T-helper 1 cell (primary cell): ENCODE measurements at places on chromosomes 4 and X.
A peak's percentile ranks its signal among the peaks of the same experiment; 100 is the strongest.

GRCh38 chr4:41734371-41734770, 14.2 kb downstream of the PHOX2B start:
- no peak for DNase-seq

DNA sequence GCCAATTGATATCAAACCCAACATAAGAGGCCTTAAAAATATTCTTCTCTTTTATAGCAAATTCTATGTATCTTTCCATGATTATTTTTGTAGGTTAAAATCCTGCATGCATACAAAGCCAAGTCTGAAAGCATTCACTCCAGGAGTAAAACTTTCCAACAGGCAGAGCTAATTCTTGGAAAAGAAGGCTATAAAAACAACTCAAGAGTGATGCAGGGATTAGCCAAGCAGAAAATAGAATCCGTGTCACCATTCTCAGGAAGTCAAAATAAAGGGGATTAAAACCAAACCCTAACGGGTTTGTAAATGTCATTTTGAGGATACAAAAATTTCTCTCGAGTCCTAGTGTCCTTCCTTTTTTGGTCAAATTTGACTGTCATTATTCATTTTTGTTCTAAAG, 412.4 kb downstream of the DMD start:
- DNase-seq, result no peak

GRCh38 chr4:3374011-3374645, 67.6 kb upstream of the HGFAC start:
- no peak for DNase-seq

DNA sequence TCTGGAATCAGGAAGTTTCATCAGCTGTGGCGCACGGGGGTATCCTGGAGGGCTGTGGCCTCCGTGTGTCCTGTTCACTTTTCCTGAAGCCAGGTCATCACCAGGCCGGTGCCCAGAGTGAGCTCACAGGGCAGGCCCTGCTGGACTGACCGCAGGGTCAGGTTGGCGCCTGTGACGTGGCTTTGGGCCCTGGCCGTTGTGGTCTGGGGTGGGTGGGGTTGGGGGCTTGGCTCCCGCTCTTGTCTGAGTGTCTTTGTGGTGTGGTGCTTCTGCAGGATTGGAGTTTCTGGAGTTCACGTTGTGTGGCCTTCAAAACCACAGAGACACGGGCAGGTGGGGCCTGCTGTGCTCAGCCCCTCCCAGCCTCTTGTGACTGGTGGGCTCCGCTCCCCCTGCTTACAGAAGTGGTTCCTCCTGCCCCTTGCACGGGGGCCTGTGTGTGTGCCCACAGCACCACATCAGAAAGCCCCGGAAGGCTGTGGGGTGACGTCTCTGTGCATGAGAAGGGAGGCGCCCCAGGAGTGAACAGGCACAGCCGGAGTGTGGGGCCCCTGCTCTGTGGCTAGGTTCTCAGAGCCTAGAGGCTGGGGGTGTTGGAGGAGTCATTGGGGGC, 9.5 kb downstream of the RGS12 start:
- peak; percentile 78 for DNase-seq

- no peak for DNase-seq
Observed at GRCh38 chrX:135453381-135453780, 31.6 kb downstream of the SMIM10L2A start.

DNA sequence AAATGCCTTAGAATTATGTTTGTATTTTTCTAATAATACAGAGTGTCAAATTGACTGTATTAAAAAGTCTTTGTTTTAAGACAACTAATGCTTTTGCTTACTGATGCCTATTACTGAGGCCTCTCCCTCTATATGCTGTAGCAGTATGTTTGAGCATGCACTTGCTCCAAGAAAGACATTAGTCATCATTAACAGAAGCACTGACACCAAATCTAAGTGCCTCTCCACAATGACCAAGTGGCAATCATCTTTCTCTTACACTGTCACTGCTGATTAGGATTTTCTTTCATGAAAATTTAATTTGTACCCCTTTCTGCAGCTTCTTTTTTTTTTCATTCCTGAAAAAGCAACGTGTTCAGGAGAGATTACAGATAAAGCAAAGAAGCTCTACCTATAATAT, 11.1 kb upstream of the MAB21L2 start:
- no peak for DNase-seq

DNA sequence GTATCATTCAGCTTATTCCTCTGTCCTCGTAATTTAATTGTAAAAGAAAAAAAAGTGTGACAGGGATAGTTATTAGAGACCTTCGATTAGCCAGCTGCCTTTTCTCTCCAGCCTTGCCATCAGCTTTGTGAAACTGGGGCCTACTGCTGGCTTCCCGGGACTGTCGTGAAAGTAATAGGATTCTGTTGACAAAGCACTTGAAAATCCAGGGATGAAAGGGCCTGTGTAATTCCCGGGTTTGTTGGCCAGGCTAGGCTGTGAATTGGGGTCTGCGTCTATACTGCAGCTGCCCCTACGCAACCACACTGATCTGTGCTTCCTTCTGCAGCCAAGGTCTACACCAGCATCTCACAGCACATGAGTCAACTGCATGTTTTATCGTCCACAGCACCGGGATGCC, 120.4 kb upstream of the SCML1 start:
- DNase-seq, result no peak

DNA sequence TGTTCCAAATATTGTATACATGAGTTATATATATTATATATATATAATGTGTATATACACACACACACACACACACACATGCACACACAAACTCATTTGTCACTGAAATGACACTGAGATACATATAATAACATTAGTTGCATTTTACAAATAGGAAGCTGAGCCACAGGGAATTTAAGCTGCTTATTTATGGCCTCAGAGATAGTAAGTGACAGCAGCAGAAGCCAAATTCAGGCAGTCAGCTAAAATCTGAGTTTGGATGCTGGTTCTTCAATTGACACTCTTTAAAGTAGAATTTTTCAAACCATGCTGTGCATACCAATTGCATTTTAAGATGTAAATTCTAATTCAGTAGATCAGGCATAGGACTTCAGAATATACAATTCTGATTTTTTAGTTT, 163.3 kb upstream of the CTSO start:
- DNase-seq, result no peak

- no peak for DNase-seq
Observed at GRCh38 chr4:41525129-41525528, 12.8 kb upstream of the LIMCH1 start.

DNA sequence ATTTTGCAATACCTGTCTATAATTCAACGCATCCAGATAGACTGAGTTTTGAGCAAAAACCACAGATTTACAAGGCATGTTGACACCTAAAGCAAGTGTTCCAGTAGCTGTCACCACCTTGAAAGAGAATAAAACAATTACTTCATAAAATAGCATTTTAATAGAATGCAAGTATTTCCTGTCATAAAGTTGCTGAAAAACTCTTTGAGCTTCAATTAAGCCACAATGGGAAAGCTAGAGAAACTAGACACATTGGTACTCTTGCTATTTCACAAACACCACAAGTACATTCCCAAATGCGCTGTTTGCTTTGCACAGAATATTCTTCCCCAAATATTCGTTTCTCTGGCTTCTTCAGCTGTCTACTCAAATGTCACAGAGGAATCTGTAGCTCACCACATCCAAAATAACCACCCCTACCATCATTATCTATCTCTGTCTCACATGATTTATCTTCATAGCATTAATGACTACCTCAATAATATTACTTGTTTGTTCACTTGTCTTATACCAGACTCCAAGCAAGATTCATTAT, 70.3 kb downstream of the DDX60 start:
- DNase-seq, result no peak

GRCh38 chr4:179695175-179695574, 2252.9 kb upstream of the AGA start:
- no peak for DNase-seq

DNA sequence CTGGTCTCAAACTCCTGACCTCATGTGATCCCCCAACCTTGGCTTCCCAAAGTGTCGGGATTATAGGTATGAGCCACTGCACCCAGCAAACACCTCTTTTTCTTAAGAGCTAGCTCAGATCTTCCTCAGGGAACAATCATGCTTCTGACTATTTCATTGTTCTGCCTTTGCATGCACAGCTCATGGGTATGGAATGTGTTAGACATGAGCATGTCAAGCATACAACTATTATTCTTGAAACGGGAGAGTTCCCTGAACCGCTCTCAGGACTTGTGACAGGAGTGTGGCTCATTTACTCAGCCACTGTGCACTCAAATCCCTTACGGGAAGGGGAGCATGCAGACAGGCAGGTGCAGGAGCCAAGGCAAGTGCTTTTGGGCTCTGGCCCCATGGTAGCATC, 231.7 kb upstream of the TAPT1 start:
- DNase-seq, result no peak

- no peak for DNase-seq
Observed at GRCh38 chr4:108035691-108036090, 46.0 kb downstream of the HADH start.

DNA sequence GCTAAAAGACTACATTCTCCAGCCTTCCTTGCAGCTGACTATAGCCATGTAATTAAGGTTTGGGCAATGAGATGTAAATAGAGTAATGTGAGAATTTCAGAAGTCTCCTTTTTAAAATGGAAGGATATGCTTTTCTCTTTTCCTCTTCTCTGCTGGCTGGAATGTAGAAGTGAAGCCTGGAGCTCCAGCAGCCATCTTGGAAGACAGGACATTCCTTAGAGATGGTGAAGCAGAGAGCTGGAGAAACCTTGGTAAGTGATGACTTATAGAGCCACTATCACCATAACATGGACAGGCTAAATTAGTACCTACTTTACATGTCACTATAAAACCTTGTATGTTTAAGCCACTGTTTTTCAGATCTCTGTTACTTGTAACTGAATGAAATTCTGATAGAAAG, 48.0 kb downstream of the RASL11B start:
- DNase-seq, result no peak

DNA sequence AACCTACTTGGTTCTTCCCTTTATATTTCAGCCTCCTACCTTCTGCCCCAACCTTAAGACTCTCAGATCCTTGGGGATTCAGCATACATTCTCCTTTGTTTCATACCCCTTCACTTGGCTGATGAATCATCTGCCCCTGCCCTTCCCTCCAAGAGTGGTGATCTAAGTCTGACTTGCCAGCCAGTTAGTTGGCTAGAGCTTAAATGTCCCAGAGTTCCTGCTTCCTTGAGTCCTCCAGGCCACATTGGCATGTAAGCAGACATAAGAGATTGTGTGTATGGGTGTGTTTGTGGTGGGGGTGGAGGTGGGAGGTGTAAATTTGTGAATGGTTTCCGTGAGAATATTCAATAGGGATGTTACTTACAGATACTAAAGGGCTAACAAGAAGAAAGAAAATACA, 3.7 kb upstream of the TEX13D start:
- DNase-seq, result no peak

- no peak for DNase-seq
Observed at GRCh38 chr4:145279122-145279960, 99.0 kb upstream of the OTUD4 start.

GRCh38 chr4:22803512-22803911, 110.8 kb downstream of the GBA3 start:
- DNase-seq, result no peak

DNA sequence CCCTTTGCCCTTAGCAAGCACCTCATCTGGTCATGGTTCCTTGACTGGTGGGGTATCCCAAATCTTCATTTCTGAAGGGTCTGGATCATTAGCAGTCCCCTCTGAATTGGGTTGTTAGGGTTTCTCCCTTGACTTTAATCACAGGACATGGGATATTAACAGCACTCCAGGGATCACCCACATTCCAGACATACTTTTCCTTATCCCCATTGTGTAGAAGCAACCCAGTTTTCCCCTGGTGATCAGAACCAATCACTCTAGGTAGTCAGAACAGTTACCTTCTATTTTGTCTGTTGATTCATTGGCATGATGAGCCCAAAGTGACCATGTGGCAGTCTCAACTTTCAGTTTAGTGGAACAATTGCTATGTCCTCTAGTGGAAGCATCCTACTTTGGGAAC, 29.1 kb upstream of the GRSF1 start:
- DNase-seq, result no peak

DNA sequence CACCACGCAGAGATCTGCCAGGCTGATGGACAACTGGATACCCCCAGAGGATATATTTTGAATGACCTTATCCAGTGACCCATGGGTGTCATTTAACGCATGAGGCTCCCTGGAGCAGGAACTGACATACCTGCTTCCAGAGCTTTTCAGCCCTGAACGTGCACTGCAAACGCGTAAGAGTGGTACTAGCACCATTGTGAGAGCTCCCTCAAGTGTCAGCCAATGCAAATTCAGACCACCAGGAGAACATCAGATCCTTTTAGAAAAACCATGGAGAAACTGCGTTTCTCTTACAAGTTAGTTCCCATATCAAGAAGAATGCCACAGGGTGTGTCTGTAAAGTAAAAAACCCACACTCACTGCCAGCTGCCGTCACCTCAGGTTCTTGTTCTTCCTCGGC, 7.3 kb downstream of the TREX2 start:
- no peak for DNase-seq

- no peak for DNase-seq
Observed at GRCh38 chr4:78779280-78779679, 3.1 kb downstream of the BMP2K start.

DNA sequence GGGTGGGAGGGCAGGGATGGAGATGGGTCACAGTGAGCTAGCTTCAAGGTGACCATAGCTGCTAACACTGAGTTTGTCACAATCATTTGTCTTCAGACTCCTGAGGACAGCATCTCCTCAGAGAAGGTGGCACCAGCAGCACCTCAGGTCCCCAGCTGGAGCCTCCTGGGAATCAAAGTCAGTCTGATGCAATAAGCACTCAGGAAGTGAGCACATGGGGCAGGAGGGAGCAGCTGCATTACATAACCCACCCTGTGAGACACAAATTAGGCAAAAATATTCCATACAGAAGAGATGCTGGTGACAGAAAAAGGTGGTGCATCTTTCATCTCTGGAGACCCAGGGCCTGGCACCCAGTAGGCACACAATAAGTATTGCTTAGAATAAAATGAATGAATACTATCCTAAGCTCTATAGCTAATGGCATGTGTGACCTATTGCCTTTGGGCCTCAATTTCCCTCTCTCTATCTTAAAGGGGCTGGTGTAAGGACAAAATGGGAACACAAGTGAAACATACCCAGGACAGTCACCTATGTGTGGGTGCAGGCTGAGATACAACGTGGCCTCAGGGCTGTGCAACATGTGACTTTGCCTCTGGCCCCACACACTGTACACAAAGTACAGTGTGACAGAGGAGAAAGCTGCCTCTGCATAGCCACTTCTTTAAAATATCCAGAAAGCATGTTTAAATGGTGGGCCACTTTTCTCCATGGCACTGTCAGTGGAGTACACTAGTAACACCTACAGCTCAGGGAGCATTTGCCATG, 37.1 kb downstream of the SLC39A8 start:
- DNase-seq, result no peak
